ENCODE measurements at places on chromosomes 5 and 9.

DNA sequence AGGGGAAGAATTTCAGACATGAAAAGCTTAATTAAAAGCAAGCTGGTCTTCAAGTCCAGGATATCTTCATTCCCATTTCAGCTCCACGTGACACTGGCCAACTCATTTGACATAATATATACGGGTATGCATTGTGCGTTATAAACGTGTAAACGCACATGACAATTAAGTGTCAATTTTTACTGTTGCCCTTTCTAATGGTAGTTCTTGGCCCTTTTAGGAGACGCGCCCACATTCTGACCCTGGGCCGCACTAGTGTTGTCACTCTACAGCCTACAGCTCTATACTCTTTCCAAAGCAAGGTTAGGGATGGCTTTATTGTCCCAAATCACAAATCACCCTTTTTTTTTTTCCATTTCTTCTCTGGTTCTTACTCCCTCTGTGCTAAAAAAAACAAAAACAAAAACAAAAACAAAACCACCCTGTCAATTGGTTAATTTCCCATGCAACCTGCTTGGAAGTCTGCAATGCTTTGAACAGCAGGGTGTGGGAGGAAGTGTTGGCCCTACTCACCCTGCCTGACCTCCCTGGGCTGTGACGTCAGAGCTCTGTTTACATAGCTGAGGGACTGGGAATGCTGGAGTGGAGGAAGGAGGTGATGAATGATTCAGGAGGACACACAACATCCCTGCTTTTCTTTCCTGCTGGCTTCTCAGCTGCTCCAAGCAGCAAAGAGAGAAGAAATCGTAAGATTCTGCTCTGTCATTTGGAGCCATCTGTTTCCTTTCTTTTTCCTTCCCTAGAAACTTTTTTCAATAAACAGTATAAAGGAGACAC is 19.3 kb downstream of the RFK start:
- peak; percentile 69 for DNase-seq

GRCh38 chr5:160357394-160357793 is 13.0 kb downstream of the C1QTNF2 start:
- DNase-seq: no peak

DNA sequence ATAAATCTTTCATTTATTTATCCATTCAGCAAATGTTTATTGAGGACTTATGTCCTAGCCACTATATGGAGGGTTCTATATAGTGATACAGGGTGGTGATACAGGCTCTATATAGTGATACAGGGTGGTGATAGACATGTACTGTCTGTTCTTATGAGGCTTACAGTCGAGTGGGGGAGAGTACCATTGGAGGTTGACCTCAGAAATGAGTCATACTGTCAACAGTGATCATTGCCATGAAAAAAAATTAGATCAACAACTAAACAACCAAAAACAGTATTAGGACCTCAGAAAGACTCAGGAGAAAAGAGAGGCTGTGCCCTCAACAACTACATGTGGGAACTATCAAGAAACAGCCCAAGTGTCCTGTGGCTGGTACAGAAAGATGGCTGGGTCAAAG is 22.0 kb downstream of the PAPPA start:
- no peak for DNase-seq

GRCh38 chr5:72658761-72659540 is 151.7 kb upstream of the ZNF366 start:
- DNase-seq: no peak

DNA sequence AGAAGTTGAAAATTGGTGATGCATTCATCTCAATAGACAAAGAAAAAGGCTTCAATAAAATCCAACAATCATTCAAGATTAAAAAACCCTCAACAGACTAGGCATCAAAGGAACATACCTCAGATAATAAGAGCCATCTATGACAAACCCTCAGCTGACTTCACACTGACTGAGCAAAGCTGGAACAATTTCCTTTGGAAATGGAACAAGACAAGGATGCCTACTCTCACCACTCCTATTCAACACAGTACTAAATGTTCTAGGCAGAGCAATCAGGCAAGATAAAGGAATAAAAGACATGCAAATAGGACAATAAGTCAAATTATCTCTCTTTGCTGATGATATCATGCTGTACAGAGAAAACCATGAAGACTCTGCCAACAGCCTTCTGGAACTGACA is 1188.1 kb downstream of the DTWD2 start:
- no peak for DNase-seq

GRCh38 chr9:21576331-21577189 is 94.4 kb upstream of the IFNE start:
- peak; percentile 46 for DNase-seq

DNA sequence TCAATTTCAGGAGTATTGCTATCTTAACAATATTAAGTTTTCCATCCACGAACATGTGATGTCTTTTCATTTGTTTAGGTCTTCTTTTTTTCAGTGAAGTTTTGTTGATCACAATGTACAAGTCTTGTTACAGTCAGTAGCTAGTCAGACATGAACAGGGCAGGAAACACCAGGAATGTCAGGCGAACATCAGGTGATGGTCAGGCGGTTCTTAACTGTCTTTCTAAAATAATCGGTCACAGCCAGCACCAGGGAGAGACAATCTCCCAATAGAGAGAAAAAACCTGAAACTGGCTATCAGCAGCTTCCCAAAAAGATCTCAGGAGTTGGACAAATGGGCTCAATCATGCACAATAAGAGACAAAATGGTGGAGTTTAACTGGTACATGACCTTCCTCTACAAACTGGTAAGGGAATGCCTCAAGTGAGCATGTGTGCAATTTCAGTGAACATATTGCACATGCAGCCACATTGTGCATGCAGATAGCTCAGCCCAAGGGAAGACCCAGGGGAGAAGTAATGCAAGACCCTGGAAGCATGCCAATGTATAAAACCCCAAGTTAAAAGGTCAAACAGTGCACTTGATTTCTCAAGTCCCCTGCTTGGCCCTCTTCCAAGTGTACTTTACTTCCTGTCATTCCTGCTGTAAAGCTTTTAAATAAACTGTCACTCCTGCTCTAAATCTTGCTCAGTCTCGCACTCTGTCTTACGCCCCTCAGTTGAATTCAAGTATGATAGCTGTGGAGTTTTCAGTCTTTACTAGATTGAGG is 176.1 kb upstream of the RASEF start:
- DNase-seq: no peak

DNA sequence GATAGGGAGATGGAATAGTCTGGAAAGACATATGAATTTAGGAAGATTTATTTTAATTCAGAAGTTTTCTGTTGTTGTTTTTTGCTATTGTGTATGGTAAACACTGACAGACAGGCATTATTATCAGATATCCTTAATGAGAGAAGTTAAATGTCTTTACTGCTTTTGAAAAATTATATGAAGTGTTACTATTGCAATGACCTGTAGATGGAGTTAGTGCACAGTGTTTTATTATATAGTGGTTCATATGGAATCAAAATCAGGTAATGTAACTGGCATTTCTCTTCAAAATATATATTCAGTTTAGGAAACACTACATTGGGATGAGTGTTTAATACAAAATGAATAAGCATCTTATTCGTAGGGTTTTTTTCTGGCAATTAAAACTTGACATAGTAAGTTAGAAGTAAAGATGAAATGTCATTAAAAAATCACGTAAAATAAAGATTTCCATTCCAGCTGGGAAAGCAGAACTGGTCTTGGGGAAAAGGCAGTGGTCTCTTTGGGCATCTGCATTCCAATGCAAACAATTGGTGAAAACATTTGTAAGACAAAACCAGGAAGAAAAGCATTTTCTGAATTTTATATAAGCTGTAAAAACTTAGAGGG is 3.9 kb downstream of the GABRA1 start:
- peak; percentile 2 for DNase-seq

DNA sequence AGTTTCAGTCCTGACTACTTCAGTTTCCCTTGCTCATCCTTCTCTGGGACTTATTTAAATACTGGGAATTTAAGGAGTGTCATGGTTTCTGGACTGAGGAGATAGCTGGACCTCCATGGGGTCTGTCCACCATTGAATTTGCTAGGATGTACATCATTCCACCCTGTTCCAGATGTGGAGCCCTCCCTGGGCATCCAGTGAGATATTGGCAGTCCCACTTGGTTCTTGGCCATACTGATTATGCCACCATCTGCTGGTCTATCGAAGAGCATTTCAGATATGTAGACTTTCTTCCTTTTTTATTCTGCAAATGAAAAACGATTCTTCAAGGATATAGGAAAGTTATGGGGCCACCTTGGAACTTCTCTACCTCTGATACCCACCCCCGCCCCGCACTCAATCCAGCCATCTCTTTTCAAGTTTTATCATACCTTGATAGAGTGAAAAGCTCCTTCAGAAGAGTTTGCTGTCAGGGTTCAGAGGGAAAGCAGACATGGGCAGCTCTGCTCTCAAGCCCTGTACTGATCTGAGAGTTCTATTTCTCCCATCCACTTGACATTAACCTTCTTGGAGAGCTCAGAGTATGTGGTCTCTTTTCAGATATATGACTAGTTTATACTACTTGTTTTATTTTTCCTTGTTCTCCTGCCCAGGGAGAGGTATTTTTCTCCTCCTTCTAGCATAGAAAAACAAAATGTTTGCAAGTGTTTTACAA is 490.7 kb upstream of the SGCD start:
- DNase-seq: no peak

DNA sequence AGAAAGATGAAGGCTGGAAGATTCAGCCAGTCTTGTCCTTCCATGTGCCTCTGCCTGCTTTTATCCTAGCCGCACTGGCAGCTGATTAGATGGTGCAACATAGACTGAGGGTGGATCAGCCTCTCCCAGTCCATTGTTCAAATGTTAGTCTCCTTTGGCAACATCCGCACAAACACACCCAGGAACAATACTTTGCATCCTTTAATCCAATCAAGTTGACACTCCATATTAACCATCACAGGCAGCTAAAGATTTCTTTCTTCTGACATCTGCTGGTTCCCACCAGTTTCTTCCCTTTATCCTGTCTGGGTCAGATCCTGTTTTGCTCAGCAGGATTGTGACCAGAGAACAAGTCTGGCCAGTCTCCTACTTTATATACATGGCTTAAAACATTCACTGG is 276.5 kb upstream of the TYRP1 start:
- no peak for DNase-seq

- DNase-seq: no peak
Measured at GRCh38 chr5:110956913-110957813, 114.3 kb upstream of the TSLP start.

GRCh38 chr9:122572456-122572855 is 10.7 kb downstream of the OR1L8 start:
- DNase-seq: no peak

GRCh38 chr5:83375049-83375745 is 96.3 kb upstream of the VCAN start:
- DNase-seq: peak; percentile 4

- no peak for DNase-seq
Measured at GRCh38 chr5:176806137-176806536, 4.2 kb upstream of the UNC5A start.

GRCh38 chr5:154442801-154443200 is 3.0 kb upstream of the SAP30L start:
- no peak for DNase-seq

GRCh38 chr9:10059044-10059443 is 553.8 kb downstream of the PTPRD start:
- DNase-seq: no peak

DNA sequence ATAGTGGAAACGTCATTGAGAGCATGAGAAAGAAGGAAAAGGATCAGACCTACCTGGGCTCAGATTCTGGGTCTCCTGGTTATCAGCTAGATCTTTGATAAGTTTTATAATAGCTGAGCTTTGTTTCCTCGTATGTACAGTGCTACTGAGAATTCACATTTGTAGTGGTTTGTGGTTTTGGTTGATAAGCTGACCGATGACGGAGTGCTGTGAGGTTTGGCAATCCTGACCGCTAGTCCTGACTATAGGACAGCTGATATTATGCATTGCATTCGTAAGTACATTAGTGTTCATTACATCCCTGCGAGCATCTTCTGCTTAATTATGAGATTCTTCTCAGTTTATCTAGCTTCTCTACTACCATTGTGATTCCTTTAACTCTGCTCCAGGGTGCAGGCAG is 190.7 kb upstream of the SLC27A6 start:
- DNase-seq: no peak

DNA sequence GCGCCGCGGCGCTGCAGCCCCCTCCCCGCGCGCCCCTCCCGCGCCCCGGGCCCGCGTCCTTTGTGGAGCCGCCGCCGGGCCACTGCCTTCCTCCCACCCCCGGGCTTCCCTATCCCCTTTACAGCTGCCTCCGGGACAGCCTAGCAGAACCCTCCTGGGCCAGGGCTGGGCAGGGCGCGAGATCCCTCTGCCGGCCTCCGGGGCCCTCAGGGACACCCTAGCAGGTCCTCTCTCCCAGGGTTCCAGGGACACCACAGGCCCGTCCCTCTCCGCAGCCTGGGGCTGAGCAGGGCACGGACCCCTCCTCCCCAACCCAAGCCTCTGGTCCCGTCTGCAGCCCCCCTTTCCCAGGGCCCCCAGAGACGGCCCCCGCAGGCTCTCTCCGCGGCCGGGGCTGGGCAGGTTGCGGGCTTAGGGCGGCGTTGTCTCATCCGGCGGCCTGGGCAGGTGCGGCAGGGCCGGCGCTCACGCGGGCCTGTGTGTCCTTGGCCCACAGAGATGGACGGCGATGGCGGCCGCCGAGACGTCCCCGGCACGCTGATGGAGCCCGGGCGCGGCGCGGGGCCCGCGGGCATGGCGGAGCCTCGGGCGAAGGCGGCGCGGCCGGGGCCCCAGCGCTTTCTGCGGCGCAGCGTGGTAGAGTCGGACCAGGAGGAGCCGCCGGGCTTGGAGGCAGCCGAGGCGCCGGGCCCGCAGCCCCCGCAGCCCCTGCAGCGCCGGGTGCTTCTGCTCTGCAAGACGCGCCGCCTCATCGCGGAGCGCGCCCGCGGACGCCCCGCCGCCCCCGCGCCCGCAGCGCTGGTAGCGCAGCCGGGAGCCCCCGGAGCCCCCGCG is 710 bp downstream of the WNK2 start:
- DNase-seq: no peak

DNA sequence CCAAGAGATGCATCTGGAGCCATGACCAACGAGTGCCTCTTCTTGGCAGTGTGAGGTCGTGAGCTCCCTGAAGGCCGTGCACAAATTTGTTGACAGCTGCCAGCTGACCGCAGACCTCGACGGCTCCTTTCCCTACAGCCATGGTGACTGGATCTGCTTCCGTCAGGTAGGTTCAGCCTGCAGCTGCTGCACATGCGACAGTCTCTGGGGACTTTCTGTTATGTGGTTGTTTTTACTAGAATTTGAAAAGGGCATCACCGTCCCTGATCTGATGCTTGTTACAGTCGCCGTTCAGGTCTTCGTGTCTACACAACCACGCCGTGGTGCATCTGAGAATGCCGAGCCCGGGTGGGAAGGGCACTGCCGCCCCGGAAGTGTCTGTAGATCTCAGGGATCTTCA is 36.5 kb upstream of the LRRC14B start:
- DNase-seq: no peak

GRCh38 chr9:129745200-129745599 is 7.6 kb downstream of the PTGES start:
- DNase-seq: no peak

DNA sequence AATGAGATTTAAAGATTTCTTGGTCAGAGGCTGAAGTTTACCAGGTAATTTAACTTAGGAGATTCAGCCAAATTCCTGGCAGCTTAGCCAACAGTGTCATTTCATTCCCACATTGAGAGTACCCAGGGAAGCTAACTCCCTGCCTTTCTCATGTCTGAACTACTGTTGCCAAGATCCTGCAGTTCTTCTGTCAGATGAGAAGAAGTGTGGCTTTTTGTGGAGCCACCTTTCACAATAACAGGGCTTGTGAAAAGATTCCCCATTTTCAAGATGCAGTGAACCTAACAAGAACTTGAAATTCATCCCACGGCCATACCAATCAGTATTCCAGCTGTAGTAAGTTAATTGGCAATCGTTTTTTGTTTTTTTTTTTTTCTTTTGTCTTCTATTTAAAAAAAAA is 176.4 kb downstream of the XRCC4 start:
- DNase-seq: no peak
